Stimulated activated CD8-positive, alpha-beta memory T cell treated with anti-CD3 and anti-CD28 coated beads, Interleukin-4, amount 100 ng/mL, for 1 hour (primary cell): ENCODE measurements at places on chromosomes 5 and 9.

GRCh38 chr5:75670577-75670976 is 46.7 kb downstream of the POC5 start:
- DNase-seq: no peak

GRCh38 chr5:139774980-139775661 is 20.5 kb upstream of the PSD2 start:
- peak; percentile 62 for DNase-seq

DNA sequence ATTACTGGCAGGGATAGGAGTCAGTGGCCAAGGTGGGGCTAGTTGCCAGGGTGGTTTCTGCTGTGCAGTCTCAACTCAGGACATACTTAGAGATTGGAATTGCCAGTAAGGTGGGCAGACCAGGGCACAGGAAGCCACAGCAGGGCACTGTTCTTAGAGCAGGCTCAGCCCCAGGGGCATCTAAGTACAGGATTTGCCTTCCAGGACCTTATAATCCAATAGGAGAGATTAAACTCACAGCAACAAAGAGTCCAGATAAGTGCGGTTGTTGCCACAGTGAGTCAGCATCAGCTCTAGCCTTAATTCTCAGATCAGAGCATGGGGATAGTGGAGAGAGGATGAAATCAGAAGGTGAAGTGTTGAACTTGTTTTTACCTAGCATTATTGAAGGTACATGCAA is 265.8 kb upstream of the TRPC7 start:
- DNase-seq: no peak

- DNase-seq: no peak
These were observed 41.6 kb upstream of the FCN1 start for GRCh38 chr9:134959126-134959970.
